Activated effector memory CD4-positive, alpha-beta T cell treated with Interleukin-2 at 50 U/mL for 16 hours (primary cell): ENCODE measurements at places on chromosomes 2 and 18.

GRCh38 chr2:15762449-15762848 is 170.8 kb downstream of the DDX1 start:
- no peak for DNase-seq

DNA sequence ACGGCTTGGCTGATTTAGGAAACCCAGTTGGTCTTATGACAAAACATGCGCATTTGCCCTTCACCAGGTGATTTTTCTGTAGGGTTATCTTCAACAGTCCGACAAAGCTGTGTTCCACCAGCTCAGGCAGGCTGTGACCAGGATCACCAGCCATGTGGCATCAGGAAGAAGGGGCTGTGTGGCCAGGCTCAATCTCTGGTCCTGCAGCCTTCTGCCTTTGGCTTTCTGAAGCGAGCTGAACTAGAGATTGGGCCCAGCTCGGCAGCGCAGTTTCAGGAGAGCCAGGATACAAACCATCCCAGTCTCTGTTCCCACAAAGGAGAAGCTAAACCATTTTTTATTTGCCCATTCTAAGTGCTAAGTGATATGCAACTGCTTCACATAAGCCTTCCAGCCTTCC is 282.3 kb downstream of the SOX11 start:
- no peak for DNase-seq

- no peak for DNase-seq
Measured at GRCh38 chr2:224986477-224986876, 55.8 kb downstream of the DOCK10 start.

GRCh38 chr2:20584399-20585358 is 66.2 kb downstream of the HS1BP3 start:
- no peak for DNase-seq

- no peak for DNase-seq
Measured at GRCh38 chr2:3752376-3752775, 49.0 kb downstream of the DCDC2C start.

GRCh38 chr2:169619946-169620345 is 35.8 kb downstream of the PPIG start:
- DNase-seq = no peak

DNA sequence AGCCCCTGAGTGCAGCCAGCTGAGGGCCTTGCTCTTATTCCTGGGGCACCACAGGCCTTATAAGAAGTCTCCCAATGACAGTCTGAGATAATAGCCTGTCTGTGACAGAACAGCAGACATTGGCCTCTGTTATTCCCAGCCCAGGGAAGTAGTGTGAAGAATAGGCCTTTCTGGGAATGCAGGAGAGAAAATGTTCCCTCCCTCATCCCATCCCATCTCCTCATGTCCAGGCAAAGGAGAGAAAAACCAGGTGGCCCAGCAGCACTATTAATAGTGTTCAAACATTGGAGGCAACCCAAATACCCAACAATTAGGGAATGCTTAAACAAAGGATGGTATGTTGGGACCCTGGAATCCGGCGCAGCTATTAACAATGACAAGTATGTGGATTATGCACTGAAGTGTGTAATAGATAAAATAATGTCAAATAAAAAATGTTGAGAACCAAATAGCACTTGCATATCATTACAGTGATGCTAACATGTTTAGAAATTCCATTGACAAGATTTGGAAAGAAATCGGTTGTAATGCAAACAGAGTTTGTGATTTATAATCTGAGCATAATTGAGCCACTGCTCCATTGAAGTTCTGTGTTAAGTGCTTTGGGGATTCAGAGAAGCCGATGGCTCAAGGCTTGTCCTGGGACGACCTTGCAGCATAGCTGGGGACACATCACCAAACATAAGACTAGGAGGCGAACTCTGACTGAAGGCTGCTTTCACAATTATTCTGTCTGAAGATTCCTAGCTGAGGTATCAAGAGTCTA is 69.3 kb downstream of the LBH start:
- no peak for DNase-seq

- no peak for DNase-seq
Measured at GRCh38 chr18:44816477-44816876, 135.8 kb downstream of the SETBP1 start.

GRCh38 chr18:50097702-50098101 is 97.2 kb downstream of the MYO5B start:
- no peak for DNase-seq

DNA sequence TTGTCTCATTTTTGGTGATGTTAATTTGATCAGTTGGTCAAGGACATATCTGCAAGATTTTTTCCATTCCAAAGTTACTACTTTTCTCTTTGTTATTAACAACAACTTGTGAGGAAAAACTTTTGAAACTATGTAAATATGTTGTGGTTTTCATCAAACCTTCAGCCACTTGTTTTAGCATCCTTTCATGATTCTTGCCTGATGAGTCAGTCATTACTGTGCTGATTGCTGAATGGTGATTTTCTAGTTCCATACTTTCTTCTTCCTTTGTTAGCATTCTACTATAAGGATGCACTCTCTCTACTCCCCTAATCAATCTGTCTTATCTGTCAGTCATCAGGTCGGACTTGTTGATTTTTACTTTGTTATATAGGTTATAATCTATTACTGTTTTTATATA is 10.9 kb downstream of the TMEM87B start:
- DNase-seq = no peak

DNA sequence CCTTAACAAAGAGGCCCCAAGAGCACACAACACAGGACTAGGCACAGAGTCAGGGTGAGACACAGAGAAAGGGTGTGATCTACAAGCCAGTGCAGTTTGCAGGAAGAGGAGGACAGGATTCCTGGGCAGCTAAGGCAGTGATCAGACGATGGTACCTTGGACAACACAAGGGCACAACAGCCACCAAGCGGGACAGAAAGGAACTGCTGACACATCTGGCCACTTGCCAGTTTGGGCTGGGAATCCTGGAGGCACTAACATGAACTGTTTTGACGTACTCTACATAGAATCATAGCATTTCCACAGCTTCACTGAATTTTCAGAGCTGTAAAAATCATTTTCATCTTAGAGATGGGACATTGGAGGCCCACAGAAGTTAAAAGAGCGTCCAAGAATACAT is 221.5 kb upstream of the SLC35G4 start:
- DNase-seq = no peak

GRCh38 chr2:108316033-108316432 is 27.3 kb downstream of the SULT1C2 start:
- DNase-seq = no peak

GRCh38 chr2:85628658-85629057 is 12.7 kb downstream of the USP39 start:
- no peak for DNase-seq

DNA sequence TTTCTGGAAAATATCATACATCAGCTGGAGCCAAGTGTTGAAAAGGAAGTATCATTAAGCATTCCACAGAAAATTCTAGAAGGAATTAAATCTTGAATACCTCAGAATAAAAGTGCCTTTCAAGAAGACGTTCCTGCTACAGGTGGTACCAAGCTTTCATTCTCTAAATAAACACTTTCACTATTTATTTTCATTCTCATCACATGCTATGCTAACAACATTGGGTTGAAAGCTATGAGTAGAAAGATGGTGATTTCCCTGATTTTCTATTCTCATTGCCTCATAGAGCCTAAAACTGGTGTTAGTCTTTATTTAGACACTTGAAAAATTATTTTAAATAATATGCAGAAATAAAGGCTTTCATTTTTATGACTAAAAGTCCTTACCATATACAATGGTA is 324.7 kb downstream of the LRP1B start:
- no peak for DNase-seq

DNA sequence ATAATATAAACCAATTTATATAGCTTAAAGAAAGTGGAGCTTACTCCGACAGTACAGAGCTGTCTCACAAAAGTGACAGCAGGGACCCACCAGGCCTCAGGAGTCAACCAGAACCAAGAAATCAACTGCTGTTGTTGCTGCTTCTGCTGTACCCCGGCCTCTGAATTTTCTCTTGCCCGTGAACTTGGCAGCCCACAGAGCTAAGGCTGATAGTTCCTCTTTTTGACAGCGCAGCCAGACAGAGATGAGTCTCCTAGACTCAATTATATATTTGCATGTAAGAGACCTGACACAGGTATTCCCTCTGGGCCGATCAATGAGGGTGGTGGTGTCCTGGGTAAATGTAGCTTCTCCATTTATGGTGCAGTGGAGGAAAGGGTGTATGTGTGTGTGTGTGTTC is 109.4 kb downstream of the KCTD1 start:
- no peak for DNase-seq

DNA sequence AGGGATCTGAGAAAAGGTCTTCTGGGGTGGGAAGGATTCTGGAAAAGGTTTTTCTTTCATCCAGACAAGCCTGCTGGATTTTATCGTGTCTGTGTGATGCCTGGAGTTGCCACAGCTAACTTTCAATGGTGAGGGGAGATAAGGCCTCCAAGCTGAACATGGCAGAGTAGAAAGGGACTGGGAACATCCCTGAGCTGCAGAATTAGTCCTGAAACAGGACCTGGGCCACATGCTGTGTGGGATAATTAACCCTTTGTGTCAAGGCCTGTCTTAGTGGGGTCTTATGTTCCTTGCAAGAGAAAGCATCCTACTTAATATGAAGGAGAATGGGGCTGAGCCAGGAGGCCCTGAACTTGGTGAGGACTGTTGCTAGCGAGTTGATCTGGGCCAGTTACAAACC is 66.4 kb downstream of the VSNL1 start:
- DNase-seq = no peak

DNA sequence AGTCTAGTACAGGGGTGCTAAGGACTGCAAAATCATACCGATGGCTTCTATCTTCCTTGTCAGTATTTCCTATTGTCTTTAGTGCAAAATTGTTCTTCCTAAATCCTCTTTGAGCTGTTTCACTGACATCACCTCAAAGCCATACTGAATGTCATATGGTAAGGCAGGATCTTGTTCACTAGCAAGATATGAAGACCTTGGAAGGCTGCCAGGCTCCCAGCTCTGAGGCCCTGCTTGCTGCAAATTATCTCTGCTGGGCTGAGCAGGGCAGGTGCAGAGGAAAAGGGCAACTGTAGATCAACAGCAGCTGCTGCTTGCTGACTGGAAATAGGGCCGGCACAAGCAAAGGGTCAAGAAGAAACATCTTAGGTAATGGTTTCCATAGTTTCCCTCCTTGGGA is 58.2 kb downstream of the PMAIP1 start:
- no peak for DNase-seq

- no peak for DNase-seq
Measured at GRCh38 chr18:41936471-41937134, 18.4 kb upstream of the PIK3C3 start.

- no peak for DNase-seq
Measured at GRCh38 chr2:178860551-178860950, 53.3 kb upstream of the TTN start.

DNA sequence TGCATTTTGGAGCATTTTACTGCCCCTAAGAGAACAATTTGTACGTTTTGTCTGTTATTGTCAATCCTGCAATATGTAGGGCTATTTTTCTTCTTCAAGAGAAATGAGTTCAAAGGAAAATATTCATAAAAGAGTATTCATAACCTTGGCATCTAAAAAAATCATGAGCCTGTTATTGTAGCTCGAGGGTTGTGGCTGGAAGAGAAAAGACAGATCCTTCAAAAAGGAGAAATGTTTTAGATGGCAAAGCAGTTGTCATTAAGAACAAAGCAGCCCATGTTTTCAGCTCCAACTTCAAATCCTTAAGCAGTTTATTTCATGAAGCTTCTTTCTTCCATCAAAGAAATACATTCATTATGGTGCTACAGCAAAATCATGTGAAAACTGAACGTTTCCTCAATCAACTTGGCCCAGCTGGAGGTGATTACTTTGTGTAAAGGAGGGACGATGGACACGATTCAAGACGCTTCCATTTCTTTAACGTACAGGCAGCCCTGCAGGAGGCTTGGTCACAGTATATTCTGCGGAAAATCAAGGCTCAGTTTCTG is 31.4 kb downstream of the QPCT start:
- no peak for DNase-seq

DNA sequence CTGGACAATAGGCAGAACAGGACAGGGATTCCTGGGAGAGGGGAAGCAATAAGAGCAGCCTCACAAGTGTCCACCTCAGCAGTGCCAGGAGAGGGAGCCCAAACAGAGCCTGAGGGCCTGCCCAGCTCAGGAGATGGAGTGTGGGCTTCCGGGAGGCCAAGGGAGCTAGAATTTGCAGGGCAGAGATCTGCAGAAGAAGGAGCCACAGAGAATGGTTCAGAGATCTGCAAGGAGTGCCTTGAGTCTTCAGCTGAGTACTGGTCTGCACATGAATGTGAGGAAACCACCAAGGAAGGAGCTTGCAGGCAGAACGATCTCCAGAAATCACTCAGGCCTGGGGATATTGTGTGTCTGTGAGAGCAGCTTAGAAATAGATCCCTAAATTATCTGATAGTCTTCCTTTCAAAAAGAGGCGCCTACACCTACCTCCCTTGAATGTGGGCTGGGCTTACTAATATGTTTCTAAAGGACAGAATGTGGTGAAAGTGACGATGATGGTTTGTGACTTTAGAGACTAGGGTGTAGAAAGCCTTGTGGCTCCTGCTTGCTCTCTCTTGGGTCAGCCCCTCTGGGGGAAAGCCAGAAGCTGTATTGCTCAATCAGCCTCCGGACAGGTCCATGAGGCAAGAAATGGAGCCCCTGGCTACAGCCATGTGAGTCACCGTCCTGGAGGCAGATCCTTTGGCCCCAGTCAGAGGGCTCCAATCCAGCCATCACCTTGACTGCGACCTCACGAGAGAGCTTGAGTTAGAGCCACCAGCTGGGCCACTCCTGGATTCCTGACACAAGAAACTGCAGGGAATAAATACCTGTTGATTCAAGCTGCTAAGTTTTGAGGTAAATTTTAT is 7.6 kb upstream of the LPIN1 start:
- no peak for DNase-seq

- DNase-seq = no peak
Measured at GRCh38 chr2:103361712-103362111, 599.9 kb downstream of the TMEM182 start.

GRCh38 chr2:227829337-227829736 is 15.7 kb downstream of the CCL20 start:
- DNase-seq = no peak

DNA sequence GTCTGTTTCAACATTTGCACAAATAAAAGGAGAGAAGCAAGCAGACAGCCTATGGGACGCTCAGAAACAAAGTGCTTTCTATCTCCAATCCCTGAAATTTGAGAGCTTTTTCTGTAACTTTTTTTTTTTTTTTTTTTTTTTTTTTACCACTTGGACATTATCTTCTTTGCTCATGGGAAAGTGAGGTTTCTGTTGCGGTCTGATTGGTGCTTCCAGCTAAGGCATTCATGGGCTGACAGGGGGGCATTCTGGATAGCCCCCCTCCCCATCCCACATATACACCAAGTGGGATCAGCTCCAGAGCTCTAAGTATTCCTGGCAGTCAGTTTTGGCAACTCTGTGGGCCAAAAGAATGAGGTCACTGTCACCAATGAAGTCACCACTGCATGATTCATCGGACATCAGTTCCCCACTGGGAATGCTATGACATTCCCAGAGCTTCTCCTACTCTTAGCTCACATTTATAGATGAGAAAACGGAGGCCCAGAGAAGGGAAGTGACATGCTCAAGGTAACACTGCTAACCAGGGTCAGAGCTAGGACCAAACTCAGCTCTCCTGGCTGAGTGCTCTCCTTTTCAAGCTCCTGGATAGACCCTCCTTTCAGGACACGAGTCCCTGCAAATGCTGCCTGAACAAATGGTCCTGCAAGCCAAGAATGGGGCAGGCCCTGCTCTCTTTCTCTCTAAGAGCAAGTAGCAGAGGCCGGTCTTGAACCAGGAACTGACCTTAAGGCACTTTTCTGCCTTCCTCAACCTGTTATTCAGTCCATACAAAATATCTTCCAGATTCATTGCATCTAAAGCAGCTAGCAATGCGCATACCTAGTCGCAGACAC is 61.3 kb downstream of the TMEM247 start:
- DNase-seq = no peak
